ENCODE measurements at places on chromosomes 11 and 22.
A peak's percentile ranks its signal among the peaks of the same experiment; 100 is the strongest.

DNA sequence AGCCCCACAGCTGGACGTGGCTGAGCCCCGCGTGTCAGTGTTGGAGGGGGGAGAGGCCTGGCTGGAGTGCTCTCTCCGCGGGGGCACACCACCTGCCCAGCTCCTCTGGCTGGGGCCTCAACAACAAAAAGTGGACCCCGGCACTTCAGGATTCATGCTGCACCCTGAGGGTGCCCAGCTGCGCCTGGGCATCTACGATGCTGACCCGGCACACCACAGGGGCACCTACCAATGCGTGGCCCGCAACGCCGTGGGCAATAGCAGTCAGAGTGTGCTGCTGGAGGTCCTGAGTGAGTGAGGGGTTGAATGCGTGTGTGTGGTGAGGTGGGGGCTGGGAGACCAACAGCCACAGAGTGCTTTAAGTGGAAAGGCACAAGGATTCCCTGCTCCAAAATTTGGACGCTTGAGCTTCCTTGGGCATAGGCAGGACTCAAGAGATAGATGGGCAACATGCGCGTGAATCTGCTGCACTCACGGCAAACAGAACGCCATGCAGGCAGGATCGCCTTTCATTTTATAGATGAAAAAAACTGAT lies 7.6 kb downstream of the VSIG10L2 start:
- H3K27me3 ChIP-seq, result peaks cover 10% of the 10 kb centered on the region
- no peaks in the 10 kb centered on the region for H3K4me1 ChIP-seq

- DNase-seq, result no peak
- H3K4me3 ChIP-seq, result peak overlapping the region; percentile 56
- H3K4me1 ChIP-seq, result peaks cover 9% of the 10 kb centered on the region
- H3K27me3 ChIP-seq, result no peaks in the 10 kb centered on the region
Observed at GRCh38 chr11:74493791-74494630, 487 bp upstream of the LIPT2 start.

DNA sequence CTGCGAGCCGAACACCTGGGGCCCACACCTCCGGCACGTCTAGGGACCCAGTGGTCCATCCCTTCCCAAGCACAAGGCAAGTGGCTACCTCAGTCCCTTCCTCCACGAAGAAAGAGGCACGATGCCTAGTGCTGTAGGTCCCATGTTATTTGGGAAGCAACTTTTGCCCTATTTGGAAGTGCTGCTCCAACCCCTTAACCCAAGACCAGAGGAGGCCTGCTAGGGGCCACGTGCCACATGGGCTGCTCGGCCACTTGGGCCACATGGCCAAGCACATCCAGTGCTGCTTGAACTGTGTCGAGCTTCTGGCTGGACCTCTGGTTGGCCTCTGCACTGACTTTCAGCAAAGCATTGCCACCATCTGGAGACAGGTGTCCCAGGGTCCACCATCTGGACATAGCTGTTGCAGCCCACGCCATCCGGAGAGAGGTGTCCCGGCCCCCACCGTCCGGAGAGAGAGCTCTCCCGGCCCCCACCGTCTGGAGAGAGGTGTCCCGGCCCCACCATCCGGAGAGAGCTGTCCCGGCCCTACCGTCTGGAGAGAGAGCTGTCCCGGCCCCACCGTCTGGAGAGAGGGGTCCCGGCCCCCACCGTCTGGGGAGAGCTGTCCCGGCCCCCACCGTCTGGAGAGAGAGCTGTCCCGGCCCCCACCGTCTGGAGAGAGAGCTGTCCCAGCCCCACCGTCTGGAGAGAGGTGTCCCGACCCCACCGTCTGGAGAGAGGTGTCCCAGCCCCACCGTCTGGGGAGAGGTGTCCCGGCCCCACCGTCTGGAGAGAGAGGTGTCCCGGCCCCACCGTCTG lies 6.5 kb upstream of the B4GALNT4 start:
- DNase-seq, result no peak
- no peak overlapping the region for H3K27ac ChIP-seq
- H3K4me1 ChIP-seq, result peaks cover 7% of the 10 kb centered on the region
- peaks cover 17% of the 10 kb centered on the region for H3K27me3 ChIP-seq

DNA sequence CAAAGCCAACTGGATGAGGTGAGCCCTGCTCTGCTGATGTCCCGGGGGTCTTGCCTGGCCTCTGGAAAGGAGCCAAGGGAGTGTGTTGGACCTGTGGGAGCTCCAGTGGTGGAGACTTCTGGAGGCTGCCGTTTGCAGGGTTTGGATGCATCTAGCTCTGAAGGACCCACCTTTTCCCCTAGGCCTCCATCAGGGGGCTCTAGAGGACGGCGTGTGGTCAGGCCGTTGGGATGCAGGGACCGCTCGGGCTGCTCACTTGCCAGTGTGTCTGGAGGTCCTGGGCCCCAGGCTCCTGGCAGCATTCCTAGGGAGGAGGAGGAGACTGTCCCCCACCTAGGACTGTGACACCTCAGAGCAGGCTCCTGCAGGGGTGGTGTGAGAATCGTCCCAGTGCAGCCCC lies 58.3 kb downstream of the PRDM11 start:
- peaks cover 5% of the 10 kb centered on the region for H3K4me1 ChIP-seq
- no peak for DNase-seq
- H3K36me3 ChIP-seq, result peaks cover 31% of the 10 kb centered on the region
- H3K27ac ChIP-seq, result no peak overlapping the region

- DNase-seq, result no peak
- H3K36me3 ChIP-seq, result no peaks in the 10 kb centered on the region
Observed at GRCh38 chr11:26712497-26712896, 9.4 kb downstream of the SLC5A12 start.

- H3K36me3 ChIP-seq, result no peaks in the 10 kb centered on the region
- peak overlapping the region; percentile 81 for H3K27ac ChIP-seq
- no peak overlapping the region for H3K4me3 ChIP-seq
- H3K27me3 ChIP-seq, result no peaks in the 10 kb centered on the region
- no peak for DNase-seq
- peaks cover 58% of the 10 kb centered on the region for H3K4me1 ChIP-seq
Observed at GRCh38 chr11:35114906-35115687, 23.9 kb upstream of the CD44 start.

DNA sequence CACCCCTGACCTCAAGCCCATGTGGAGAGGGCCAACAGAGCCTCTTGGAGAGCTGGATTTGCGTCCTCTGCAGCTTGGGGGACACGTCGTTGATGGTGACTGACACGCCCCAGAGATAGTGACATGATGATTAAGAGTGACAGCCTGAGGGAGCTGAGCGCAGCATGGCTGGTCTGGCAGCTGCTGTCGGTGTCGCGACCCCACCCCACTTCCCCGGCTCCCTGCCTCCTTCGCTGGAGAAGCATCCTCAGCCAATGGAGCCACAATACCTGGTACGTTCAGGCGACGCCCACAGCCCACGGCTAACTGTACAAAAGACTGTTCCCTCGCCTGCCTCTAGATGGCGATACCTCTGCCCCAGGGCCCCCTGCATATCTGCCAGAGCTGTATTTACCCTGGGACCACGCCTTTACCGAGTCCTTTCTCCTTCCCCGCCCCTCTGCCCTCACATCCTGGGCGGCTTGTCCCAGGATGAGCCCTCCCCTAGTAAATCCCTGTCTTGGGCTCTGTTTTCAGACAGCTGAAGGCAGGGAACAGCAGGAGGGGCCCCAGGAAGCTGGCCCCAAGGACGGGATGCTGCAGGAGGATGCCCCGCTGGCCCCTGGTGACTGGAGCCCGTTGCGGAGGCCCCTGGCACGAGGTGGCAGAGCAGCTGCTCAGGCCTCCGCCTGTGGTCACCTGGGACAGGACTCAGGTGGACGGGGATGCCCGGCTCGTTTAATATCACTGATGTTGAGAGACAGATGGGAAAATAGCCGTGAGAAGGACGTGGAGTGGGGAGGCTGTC lies 90.6 kb downstream of the RPS6KA4 start:
- no peaks in the 10 kb centered on the region for H3K27me3 ChIP-seq
- H3K4me1 ChIP-seq, result peaks cover 26% of the 10 kb centered on the region
- DNase-seq, result peak; percentile 74
- H3K36me3 ChIP-seq, result peaks cover 2% of the 10 kb centered on the region

GRCh38 chr11:35083181-35083430 lies 55.9 kb upstream of the CD44 start:
- peak overlapping the region; percentile 100 for H3K27ac ChIP-seq
- H3K4me3 ChIP-seq, result peak overlapping the region; percentile 78
- no peaks in the 10 kb centered on the region for H3K27me3 ChIP-seq
- DNase-seq, result no peak
- no peaks in the 10 kb centered on the region for H3K36me3 ChIP-seq

DNA sequence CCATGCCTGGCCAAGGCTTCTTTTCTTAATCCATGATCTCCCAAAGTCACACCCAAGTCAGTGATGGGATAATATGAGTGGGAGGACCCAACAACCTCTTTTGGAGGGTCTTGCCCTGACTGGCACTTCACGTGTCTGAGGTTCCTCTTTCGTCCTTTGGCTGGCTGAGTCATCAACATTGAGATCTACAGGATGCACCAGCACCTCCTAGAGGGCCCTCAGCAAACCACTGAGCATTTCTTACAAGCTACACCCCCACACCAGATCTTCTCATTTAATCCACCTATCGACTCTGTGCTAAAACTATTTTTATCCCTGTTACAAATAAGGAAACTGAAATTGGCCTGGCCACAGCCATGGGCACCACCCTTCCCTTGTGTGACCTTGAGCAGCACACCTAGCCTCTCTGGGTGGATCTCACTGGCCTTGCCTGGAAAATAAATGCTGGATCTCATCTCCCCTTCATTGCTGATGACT lies 63.4 kb downstream of the FLI1 start:
- H3K36me3 ChIP-seq, result peaks cover 39% of the 10 kb centered on the region
- no peaks in the 10 kb centered on the region for H3K27me3 ChIP-seq
- DNase-seq, result peak; percentile 61
- peak overlapping the region; percentile 83 for H3K4me3 ChIP-seq

- peaks cover 3% of the 10 kb centered on the region for H3K4me1 ChIP-seq
- no peak for DNase-seq
- H3K27me3 ChIP-seq, result peaks cover 13% of the 10 kb centered on the region
- H3K4me3 ChIP-seq, result no peak overlapping the region
Observed at GRCh38 chr11:33997584-33998251, 53.8 kb upstream of the CAPRIN1 start.

DNA sequence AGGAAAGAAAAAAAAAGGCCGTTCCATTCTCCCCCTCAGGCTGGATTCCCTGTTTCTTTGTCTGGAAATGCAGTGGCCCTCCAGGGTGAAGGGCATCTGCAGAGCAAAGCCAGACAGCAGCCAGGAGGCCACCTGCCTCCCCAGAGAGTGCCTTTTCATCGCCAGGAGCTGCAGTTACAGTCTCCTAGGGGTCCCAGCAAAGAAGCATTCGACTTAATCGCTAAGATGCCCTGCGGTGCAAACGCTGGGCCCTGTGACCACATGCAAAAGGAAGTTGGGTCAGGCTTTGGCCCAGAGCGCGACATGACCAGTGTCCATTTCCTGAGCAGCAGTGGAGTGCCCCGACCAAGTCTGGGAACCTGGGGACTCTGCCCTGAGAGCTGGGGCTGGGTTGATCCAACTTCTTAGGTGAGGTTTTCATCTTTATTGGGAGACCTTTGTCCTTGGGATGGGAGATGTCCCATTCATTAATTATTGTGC lies 304.6 kb downstream of the OPCML start:
- no peak overlapping the region for H3K27ac ChIP-seq
- H3K4me1 ChIP-seq, result no peaks in the 10 kb centered on the region
- peaks cover 1% of the 10 kb centered on the region for H3K27me3 ChIP-seq
- no peak for DNase-seq

Data from memory B cell (primary cell).